ENCODE measurements at places on chromosomes 16 and 17. TPM values are rescaled to one million over a fixed set of nuclear protein-coding genes. Genes with fewer than 3 reads are reported as not detected.

DNA sequence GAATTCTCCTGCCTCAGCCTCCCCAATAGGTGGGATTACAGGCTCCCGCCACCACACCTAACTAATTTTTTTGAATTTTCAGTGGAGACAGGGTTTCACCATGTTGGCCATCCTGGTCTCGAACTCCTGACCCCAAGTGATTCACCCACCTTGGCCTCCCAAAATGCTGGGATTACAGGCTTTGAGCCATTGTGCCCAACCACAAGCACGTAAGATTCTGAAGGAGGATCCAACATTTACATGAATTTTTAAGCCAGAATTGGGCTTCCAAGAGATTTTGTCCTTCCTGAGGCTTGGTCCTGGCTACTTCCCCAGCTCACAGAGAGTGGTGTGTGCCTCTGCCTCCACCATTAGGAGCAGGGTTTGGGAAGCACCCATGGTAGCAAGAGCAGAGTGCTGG is 11.1 kb downstream of the G6PC3 start:
- DNase-seq, result no peak

GRCh38 chr17:79011451-79012147 is 2.0 kb upstream of the CANT1 start:
- no peak for DNase-seq

GRCh38 chr17:19750020-19750572 is 2.0 kb upstream of the ALDH3A1 start:
- no peak for DNase-seq

GRCh38 chr17:81870131-81870980 is 781 bp downstream of the ARHGDIA start:
- peak; percentile 80 for DNase-seq

DNA sequence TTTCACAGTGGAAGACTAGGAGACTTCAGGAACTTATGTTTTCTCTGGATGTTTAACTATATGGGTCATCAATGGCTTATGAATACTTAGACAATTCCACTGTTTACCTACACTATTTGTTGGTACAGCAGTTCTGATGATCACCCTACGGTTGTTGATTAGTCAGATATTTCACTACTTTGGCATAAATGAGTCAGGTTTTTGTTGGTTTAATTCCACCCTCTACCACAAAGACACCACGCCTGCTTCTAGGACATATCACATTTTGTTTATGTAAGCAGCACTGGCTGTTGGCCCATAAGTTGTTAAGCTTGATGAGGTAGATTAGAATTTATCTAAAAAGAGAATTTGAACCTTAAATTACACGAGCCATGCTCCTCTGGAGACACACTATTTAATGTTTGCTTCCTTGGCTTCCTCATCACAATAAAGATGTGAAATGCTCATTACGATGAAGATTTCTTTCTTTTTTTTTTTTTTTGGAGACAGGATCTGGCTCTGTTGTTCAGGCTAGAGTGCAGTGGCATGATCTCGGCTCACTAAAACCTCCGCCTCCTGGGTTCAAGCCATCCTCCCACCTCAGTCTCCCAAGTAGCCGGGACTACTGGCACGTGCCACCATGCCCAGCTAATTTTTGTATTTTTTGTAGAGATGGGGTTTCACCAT is 4.3 kb downstream of the GDE1 start:
- no peak for DNase-seq

DNA sequence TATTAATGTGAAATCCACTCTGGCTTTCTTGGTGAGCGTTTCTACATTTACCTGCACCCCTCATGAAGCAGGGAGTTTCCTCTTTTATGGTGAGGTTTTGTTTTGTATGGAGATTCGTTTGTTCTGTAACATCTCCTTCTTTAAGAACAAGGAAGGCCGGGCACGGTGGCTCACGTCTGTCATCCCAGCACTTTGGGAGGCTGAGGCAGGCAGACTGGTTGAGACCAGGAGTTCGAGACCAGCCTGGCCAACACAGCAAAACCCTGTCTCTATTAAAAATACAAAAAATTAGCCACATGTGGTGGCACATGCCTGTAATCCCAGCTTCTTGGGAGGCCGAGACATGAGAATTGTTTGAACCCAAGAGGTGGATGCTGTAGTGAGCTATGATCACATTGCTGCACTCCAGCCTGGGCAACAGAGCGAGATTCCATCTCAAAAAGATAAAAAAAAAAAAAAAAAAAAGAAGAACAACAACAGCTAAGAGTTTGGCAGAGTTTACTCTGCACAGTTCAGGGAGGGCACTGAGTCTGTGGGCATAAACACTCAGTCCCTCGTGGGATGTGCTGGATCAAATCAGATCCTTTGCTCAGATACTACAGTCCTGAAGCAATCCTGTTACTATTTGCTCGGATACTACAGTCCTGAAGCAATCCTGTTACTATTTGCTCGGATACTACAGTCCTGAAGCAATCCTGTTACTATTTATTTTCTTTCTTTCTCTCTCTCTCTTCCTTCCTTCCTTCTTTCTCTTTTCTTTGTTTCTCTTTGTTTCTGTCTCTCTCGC is 28.9 kb downstream of the ADCY9 start:
- DNase-seq, result no peak

DNA sequence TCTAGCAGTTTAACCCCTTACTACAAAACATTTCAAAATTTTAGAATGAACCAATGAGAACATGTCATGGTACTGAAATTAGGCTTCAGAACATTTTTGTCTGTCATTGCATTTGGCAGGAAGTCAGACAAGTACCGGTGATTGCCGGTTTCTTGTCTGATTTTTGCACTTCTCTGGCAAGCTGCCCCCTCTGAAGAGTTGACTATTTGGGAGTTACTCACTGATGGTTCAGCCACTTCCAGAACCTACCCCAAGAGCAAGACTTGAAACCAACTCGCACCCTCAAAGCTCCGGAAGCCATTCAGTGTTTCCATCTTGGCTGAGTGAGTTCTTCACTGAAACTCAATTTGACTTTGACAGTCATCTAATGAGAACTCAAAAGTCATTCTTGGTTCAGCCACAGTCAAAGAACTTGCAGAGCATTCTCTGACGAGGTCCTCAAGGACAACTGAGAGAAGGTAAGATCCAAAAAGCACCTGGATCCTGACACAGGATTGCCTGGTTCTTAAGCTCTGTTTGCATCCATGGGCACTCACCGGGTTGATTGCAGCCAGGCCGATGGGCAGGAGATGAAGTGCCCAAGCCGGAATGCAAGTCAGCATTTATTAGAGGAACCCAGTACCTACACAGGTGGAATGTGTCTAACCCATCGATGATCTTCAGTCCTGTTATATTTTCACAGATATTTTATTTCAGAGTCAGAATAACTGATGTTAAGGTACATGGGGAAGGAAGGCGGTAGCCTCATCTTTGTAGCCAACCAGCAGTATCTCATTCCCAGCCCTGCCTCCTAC is 93.6 kb downstream of the USP22 start:
- no peak for DNase-seq

- no peak for DNase-seq
Observed at GRCh38 chr17:7313088-7313889, 1.9 kb downstream of the GPS2 start.

GRCh38 chr16:79950932-79951719 is 350.6 kb upstream of the MAF start:
- DNase-seq, result no peak

DNA sequence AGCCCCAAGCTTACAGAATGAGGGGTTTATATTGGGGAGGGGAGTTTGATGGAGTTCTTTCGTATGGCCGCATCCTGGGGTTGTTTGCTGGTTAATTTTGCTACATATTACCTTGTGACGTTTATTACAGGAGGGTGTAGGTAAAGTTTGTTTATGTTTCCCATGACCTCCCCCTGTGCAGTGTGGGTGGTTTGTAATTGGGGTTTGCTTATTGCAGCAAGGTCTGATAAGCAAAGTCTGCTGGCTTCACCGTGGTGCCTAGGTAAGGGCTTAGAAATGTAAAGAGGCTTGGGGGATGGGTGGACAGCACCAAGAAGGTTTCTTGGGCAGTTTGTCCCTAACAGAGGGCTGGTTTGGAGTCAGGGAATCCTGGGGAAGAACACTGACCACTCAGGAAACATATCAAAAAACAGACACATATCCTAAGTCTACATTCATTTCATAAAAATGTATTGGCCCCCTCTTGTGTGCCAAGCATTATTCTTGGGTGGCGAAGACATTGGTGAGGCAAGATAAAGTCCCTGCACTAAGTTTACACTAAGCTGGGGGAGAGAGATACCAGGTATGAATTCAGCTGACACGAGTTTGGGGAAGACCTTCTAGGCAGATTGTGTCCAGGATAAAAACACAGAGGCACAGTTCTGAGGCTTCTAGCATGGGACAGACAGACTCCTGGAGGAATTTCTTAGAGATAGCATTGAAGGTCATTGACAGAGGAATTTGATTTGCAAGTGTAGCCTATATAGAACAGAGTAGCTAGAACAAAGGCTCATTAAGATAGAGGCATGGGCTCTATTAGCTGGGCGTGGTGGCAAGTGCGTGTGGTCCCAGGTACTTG is 9.5 kb downstream of the ZNF764 start:
- DNase-seq, result no peak

DNA sequence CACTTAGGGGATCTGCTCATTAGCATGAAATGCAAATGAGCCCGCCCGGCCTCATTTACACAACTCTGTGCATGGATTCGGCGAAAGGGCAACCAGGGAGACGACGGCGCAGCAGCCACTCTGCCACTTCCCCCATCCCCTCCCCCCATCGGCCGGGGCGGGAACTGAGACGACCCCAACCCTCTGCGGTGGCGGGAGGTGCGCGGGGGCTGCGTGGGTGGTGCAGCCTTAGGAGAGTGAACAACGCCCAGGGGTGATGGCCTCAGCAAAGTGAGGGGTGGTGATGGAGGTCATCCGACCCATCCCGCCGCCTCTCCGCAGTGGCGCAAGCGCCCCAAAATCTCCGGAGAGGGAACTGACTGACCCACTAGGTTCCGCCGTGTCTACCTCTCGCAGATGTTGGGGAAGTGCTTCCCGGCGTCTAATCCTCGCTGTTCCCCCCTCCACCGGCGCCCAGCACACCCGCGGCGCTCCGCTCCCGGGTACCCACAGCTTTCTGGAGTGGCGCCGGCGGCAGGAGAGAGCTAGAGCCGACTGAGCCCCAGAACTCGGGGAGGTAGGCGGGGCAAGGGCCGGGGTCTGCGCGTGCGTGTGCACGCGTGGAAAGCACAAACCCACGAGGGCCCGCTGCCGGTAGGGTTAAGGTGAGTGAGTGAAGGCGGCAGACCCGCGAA is 1.4 kb upstream of the CACNA1G start:
- no peak for DNase-seq

- no peak for DNase-seq
Observed at GRCh38 chr17:42640121-42640520, 19.0 kb upstream of the TUBG2 start.

DNA sequence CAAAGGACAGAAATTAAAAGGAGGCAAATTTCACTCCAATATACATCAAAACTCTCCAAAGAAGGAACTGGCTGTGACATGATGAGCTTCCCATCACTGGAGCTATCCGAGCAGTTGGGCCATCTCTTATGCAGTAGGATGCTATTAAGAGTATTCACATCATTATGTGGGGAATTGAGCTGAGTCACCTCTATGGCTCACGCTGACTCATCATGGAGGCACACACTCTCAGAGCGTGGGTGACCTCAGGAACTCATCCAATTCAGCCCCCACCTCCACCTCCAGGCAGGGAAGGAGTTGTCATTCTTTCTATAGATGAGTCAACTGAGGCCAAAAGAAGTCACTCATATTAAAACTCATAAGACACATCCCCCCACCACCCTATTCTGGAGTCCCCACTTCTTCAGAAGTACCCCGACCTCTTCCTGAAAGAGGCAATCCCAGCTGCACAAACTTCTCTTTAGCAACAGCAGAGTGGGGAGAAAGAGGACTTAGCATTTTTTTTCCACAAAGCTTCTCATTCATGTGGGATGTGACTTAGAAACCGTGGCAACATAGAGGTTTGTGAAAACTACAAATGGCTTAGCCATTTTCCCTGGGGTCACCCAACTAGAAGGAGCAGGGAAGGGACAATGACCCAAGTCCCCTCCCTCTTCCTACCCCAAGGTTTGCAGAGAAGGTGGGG is 32.5 kb downstream of the ABCC12 start:
- DNase-seq, result no peak

- DNase-seq, result no peak
Observed at GRCh38 chr17:56395787-56396186, 197.7 kb upstream of the NOG start.

GRCh38 chr16:73371584-73372319 is 323.8 kb upstream of the ZFHX3 start:
- no peak for DNase-seq

DNA sequence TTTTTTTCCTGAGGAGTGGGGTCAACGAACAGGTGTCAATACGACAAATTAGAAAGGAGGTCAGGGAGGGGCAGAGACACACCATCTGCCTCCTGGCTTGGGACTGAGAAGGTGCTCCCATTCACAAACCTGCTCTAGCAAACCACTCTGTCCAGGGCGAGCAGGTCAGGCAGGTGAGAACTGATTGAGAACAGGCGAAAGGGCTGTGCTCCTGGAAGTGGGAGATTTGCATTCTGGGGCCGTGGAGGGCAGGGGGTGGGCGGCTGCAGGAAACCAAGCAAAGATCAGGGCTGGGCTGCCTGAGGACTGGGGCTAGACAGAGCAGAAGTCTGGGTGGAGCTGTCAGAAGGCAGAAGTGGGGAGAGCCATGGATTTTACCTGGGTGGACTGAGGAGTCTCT is 98.9 kb upstream of the NLRP1 start:
- no peak for DNase-seq

GRCh38 chr16:19963301-19963700 is 78.7 kb upstream of the GPRC5B start:
- no peak for DNase-seq

DNA sequence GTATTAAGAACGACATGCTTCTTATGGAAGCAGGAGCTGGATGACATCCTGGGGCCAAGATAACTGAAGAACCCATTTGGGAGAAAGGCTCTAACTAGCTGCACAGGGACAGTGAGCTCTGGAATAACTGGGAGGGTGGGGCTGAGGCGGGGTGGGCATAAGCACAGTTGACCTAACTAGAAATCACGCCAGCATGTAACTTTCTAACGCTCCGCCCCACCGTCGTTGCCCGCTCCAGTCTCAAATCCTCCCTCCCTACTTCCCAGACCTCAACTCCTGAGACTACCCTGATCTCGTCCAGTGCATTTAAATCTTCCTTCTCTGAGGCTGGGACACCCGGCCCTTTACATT is 436 bp downstream of the PHB1 start:
- DNase-seq, result no peak

The ACBD4 gene
- total RNA-seq, result 26.3 TPM

The HIC1 gene
- total RNA-seq, result 2.4 TPM

The KRT34 gene
- total RNA-seq, result not detected

The BORCS6 gene
- total RNA-seq, result 6.1 TPM

The SDR42E2 gene
- total RNA-seq, result 1.0 TPM

The KIF2B gene
- not detected for total RNA-seq

The CCDC57 gene
- 129 TPM for total RNA-seq

The KCNJ12 gene
- not detected for total RNA-seq

The CETP gene
- total RNA-seq, result not detected

The SULT1A2 gene
- total RNA-seq, result 0.45 TPM

The HS3ST3B1 gene
- total RNA-seq, result 11.5 TPM
